ENCODE measurements at places on chromosomes 3 and 15. TPM values are rescaled to one million over a fixed set of nuclear protein-coding genes. Genes with fewer than 3 reads are reported as not detected.

GRCh38 chr3:163745204-163745603 is 1333.1 kb downstream of the SI start:
- no peak for DNase-seq

DNA sequence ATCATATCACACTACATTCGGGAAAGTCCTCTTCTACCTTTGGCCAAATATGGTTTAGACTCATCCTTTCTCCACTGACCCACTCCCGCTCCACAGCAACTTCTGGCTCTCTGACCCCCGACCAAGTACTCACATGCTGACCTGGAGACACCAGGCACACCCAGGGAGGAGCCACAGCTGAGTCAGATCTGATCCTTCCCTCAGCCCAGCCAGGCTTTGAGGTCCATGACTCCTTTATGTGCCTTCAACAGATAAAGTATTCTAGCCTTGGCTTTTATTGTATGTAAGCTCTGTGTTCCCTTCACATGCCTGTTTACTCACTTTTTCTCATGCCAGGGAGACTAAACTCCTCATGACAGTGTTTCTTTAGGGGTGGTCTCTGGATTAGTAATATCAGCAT is 166.9 kb upstream of the UMPS start:
- no peak for DNase-seq

- no peak for DNase-seq
Observed at GRCh38 chr3:23856286-23856685, 50.5 kb downstream of the UBE2E1 start.

The LRRK1 gene
- 1.1 TPM for polyA plus RNA-seq

The APBA2 gene
- polyA plus RNA-seq = 1.0 TPM

All from kidney (tissue), 22 donors.